ENCODE measurements at places on chromosomes 5 and 9.

DNA sequence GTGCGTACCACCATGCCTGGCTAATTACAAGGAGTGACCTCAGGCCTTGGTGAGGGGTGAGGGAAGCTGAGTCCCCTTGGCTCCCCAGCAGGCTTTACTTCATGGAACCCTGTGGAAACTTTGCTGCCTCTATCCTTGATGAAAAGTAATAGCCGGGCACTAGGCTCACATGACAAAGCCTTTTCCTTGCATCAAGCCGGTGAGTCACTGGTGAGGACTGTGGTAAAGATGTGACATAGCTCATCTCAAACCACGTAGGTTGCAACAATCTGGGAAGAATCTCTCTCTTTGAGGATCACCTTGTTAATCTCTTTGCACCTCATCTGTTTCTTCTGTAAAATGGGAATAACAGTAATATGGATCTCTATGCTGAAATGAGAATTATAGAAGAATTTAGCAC, 116.3 kb upstream of the SLC25A48 start:
- ATAC-seq = no peak

DNA sequence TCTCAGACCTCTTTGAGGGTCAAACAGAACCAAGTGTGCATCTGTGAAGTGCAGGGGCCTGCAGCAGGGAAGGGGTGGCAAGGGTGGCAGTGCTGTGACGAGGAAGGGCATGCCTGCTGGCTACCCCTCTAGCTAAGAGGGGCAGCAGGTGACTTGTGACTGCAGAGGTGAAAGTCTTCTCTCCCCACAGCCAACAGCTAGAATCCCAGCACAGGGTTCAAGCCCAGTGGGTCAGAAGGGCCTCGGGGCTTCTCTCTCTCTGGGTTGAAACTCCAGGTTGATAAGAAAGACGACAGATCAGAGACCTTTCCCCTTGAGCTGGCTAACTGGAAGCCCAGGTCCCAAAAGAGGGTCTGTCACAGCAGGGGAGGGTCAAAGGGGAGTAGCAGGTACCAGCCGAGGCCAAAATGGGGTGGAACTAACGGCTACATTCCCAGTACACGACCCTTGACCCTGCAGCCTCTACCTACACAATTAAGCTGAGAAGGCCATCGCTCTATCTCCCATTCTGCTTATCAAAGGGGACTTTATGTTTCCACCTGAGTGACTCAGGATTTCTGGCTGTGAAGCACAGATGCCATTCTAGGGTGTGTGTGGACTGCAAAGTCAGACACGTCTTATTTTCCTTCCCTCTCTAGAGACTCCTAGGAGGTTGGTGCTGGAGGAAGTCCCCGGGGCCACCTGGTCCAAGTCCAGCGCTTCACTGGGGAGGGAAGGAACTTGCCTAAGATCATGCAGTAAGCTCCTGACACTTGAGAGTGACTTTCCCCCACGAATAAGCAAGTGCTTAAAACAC, 14.6 kb downstream of the ANKS6 start:
- no peak for ATAC-seq

GRCh38 chr5:111511831-111512374, 432 bp downstream of the STARD4 start:
- peak; percentile 7 for ATAC-seq

DNA sequence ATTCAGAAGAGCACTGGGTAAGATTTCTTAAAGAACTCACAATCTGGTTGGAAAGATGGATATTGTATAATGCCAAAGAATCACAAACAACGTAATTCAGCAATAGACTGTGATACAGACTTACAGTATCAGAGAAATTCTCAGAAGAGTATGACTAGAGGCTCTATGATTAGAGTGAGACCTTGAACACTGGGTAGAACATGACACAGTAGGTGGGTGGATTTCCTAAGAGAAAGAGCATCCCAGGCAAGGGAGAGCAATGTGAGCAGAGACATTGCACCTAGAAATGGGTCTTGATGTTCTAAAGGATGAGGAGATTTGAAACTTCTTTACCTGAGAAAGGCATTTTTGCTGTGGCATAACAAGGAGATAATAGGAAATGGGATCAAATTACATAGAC, 27.3 kb upstream of the CAST start:
- ATAC-seq = no peak

DNA sequence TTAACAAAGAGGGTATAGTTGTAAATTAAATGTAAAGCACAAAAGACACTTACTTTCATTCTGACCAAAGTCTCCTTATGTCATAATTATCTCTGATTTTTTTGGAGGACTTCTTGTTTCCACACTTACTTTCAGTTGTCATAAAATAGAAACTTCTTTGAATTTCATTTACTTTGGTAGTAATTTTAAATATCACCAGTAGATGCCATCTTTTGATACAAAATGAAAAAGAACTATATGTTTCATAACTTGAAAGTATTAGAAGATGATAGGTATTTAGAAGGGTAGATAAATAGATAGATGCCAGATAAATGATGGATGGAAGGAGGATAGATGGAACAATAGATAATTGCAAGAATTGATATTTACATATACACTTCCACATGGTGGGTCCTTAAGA, 1865.3 kb upstream of the CDH9 start:
- ATAC-seq = no peak

DNA sequence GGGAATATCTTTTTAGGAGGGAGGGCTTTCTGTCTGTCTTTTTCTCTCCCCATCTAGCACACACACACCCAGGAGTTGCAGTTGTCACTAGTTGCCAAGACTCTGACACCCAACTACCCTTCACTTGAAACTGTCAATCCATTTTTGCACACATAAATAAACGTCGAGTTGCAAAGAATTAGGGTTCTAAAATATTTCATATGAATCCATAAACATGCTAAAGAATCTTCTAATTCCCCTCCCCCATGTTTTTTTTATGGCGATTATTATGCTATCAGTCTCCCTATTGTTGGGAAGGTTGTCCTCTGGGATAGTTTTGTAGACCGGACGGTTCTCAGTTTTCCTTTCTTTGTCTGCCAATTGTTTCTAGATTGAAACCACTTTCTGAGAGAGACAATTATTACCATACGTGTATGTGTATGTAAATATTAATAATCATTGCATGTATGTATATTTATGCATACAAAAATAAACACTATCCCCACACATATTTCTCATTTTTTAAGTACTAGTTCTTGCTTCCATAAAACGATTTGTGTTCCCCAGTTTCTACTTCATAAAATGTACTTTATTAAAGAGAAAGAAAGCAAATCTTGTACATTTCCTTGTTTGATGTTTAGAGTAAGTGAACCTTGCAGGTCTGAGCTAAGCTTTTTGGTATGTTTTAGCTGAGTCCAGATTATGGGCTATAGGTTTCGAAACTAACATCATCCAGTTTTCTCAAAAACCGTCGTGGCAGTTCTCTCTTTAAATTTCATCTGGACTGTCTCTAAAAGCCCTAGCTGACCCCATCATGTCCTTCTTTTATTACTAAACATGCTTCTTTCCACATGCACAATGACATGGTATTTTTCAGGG, 165.0 kb upstream of the MPDZ start:
- ATAC-seq = no peak

DNA sequence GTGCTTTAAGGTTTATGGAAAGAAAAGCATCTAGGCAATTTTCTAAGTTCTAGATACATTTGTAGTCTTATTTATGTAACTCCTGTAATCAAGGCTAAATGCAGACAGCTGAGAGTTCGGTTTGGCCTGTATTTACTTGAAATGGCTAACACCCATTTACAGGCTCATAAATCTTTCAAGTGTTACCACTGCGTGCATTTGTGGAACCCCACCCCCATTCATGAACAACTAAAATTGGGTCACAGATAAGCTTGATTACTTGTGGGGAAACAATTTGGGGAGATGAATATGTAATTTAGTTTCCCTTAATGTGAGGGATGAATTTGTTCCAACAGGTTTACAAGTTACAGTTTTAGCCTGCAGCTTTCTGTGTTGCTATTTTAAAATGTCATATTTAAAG, 360.6 kb downstream of the ARRDC3 start:
- ATAC-seq = no peak

DNA sequence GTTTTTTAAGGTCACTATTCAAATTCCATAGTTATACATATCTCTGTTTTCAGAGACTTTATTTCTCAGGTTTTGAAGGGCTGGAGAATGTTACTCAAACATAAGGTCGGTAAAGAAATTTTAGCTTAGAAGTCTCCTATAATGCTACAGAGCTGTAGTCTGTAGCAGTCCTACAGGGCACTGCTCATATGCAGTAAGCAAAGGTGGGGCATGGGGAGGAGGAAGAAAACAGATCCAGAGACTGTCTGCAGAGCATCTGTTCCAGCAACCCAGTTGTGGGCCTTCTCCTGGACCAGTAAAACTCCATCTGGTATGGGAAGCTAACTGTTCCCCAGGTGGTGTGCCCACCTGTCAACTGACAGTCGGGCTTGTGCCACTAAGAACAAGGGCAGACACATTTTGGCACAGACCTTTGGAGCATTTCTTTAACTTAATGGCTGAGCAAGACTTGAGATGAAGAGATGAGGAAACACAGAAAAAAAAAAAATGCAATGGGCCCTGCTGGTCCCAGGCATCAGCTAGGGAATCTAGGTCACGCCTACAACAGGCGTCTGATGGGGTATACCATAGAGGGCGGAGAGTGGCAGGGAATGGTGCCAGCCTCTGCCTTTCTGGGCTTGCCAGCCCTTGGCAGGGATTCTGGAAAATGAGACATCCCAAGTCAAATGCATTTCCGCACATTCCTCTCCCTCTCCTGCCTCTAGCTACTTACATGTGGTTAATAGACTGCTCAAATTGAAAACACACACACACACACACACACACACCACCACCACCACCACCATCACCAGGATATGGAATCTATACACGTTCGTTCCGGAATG, 218.9 kb downstream of the ARL15 start:
- no peak for ATAC-seq

GRCh38 chr5:37839407-37840052, at the start of gene GDNF:
Gene GDNF, minus strand, starts transcription at chr5:37840041. Its CDS starts 5,245 bp downstream, at chr5:37834796.
- no peak for ATAC-seq

- ATAC-seq = no peak
Measured at GRCh38 chr5:58066557-58066956, 393.3 kb downstream of the PLK2 start.

- peak; percentile 65 for ATAC-seq
Measured at GRCh38 chr5:172881691-172882370, 47.8 kb downstream of the ERGIC1 start.

DNA sequence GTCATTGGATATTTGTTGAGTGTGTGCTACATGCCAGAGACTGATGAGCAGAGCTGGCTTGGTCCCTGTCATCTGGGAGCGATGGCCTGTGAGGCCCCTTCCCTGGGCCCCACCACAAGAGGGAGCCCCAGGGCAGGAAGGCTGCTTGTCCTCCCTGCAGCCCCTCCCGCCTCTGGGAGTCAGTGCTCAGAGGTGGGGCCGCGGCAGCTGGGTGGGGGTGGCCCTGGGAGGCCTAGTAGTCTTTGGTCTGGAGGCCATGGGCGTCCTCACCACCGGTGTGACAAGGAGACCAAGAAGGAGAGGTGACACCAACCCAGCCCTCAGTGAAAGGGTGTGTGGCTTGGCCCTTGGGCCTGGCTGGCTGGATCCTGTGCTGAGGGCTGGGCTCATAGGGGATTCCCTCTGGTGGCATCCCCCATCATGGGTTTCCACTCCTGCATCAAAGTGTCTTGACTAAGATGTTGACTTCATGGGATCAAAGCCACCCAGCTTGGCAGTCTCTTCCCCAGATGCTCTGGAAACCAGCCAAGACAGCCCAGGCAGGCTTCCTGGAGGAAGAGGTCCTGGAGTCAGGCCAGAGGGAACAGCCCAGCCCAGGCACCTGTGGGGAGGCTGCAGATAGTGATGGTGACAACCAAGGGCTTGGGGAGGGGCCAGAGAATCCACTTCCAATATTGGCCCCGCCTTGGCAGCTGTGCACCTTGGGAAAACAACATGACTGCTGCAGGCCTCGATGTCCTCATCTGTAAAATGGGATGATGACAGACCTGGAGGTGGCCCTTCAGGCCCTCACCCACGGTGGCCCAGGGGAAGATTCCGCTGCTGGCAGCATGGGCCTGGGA, 166.7 kb downstream of the GAPVD1 start:
- ATAC-seq = no peak

- ATAC-seq = no peak
Measured at GRCh38 chr5:169723103-169723831, 86.2 kb downstream of the DOCK2 start.

DNA sequence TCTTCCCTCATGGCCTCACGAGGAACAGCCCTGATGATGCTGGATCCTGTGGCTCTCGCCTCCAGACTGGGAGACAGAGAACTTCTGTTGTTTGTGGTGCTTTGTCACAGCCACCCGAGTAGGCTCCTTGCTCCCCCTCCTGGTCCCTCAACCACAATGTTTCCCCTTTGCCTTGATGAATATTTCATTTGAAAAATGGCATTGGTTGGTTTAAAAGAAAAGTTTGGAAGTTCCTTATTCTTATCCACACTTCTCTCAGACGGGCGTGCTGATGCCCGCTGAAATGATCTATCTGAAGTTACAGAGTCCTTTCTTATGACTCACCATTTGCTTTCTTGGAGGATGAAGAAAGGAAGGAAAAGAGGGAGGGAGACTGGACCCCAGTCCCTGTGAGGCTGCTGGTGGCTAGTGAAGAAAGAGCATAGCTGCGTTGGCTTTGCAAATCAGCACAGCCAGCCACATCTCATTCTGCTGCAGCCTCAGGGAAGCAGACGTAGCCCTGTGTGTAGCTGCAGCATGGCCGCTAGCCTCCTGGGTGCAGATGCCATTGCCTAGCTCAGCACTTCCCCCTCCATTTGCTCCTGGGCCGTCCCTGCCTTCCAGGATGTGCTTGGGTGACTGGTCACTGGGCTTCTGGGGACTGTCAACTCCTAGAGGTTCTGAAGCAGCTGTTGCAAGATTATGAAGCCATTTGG, 185.9 kb downstream of the ERCC6L2 start:
- ATAC-seq = peak; percentile 35

- no peak for ATAC-seq
Measured at GRCh38 chr9:124322618-124323432, 65.1 kb downstream of the NEK6 start.

GRCh38 chr9:94528886-94529285, 26.0 kb upstream of the PCAT7 start:
- ATAC-seq = no peak

DNA sequence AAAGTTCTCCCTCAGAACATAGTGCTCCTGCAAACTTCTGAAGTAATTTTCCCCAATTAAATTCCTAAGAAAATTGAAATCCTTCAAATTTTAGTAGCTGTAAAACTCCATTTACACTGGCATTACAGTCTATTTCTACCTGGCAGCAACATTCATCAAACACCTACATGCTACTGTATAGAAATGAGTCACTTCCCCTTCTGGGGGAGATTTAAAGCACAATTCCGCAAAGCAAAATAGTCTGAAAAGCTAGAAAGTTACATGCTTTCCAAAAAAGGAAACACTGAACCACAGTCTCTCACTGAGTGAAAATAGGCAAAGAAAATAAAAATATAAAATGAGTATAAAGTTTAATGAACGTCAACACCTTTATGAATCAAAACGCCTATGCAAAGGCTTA, 43.3 kb downstream of the MCTP1 start:
- ATAC-seq = no peak

- no peak for ATAC-seq
Measured at GRCh38 chr5:138884094-138884493, 9.0 kb upstream of the LRRTM2 start.

- ATAC-seq = no peak
Measured at GRCh38 chr9:81396528-81396927, 292.8 kb downstream of the TLE1 start.

All from activated CD4-positive, CD25-positive, alpha-beta regulatory T cell treated with anti-CD3 and anti-CD28 coated beads, Interleukin-2, amount 50 U/mL, for 24 hours (primary cell).